ENCODE measurements at places on chromosomes 4 and X. TPM values are rescaled to one million over a fixed set of nuclear protein-coding genes. Genes with fewer than 3 reads are reported as not detected.

DNA sequence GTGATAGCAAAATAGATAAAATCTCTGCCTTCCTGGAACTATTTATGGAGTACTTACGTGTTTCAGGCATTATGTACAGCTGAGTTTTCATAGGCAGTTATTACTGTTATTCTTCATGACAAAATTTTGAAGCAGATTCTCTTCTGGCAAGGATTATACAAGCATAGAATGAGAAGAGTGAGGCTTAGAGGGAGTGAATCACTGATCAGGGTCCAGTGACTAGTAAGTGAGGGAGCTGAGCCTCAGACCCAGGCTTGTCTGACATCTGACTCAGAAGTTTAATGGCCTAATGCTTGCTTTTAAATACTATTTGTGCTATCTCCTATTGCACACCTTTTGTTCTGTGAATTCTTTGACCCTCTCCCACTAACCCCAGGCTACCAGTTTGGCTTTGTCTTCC is 110.6 kb downstream of the DTHD1 start:
- no peak for DNase-seq

DNA sequence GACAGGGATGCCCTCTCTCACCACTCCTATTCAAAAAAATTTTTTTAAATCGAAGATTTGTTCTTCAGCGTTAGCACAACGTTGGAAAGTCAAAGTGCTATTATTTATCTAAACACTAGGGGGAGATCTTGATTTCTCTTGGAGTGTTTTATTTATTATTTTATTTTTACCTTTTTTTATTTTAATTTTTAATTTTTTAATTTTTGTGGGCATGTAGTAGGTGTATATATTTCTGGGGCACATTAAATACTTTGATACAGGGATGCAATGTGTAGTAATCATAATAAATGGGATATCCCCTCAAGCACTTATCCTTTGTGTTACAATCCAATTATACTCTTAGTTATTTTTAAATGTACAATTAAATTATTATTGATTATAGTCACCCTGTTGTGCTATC is 37.4 kb upstream of the SLC10A4 start:
- no peak for DNase-seq

- no peak for DNase-seq
Measured at GRCh38 chrX:42017971-42018370, 94.6 kb upstream of the CASK start.

DNA sequence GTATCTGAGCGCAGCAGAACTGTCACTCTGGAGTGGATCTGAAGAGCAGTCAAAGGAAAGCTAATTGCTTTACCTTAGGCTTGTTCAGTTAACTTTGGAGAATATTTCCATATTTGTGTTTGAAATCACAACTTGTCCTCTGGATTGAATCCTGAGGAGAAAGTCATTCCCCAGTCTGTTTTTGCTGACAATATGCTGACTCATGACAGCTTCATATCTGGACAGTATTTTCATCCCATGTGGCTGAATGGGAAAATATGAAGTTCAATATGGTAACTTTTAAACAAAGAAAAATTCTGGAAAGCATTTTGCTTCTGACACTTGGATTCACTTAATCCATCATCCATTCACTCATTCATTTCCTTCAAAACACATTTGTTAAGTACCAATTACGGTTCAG is 46.3 kb upstream of the MAGEC3 start:
- DNase-seq, result no peak

The HOPX gene
- total RNA-seq, result 23.4 TPM

The ODAPH gene
- total RNA-seq, result not detected

The LEF1 gene
- total RNA-seq, result 555 TPM

Measured in T-cell (primary cell).